Islet precursor cell (in vitro differentiated cells): ENCODE measurements at places on chromosomes 3 and 15.

GRCh38 chr3:54514416-54514815, 392.1 kb downstream of the CACNA2D3 start:
- DNase-seq, result no peak

GRCh38 chr3:137906985-137907649, 102.8 kb upstream of the CLDN18 start:
- DNase-seq, result no peak

GRCh38 chr3:188345223-188345622, 191.3 kb downstream of the LPP start:
- no peak for DNase-seq

GRCh38 chr3:187941135-187941847, 196.0 kb upstream of the BCL6 start:
- DNase-seq, result no peak

GRCh38 chr3:178603735-178604134, 67.5 kb downstream of the KCNMB2 start:
- DNase-seq, result no peak

DNA sequence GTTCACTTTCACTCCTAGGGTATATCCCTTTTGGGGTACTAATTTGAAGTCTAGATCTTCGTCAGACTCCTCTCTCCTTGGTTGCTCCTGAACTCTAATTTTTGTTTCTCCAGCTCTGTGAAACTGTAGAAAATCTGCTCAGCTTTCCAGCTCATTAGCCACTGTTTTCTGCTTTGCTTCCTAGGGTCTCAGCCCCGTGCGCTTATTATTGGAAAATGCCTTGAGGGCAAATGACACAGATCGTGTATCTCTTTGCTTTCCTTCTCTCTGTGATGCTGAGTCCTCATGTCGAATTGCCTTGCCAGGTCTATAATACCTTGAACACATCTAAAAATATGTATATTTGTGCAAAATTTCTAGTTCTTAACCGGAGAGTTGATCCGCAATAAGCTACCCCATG, 731.1 kb downstream of the EDEM1 start:
- no peak for DNase-seq

- no peak for DNase-seq
Observed at GRCh38 chr15:32833379-32833821, 115.6 kb downstream of the GREM1 start.

DNA sequence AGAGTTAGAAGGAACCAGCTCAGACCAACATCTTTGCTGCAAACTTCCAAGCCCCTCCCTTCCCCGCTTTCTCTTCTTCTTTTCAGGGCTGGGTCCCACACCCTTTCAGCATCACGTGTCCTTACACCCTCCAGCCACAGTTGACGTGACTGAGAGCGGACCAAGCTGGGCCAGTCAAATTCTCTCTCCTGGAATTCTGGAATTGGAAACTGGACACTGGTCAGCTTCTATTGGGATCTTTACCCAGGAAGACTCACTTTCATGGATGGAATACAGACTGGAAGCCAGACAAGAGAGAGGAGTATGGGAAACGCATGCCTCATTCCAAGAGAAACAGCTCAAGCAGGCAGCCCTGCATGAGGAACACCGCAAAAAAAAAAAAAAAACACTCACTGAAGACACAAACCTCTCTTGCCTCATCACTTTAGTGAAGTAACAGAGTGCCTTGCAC, 12.4 kb upstream of the TPM1 start:
- DNase-seq, result no peak
